ENCODE measurements at places on chromosomes 5 and 9.

- no peak for DNase-seq
Observed at GRCh38 chr5:107772418-107773310, 101.9 kb upstream of the EFNA5 start.

DNA sequence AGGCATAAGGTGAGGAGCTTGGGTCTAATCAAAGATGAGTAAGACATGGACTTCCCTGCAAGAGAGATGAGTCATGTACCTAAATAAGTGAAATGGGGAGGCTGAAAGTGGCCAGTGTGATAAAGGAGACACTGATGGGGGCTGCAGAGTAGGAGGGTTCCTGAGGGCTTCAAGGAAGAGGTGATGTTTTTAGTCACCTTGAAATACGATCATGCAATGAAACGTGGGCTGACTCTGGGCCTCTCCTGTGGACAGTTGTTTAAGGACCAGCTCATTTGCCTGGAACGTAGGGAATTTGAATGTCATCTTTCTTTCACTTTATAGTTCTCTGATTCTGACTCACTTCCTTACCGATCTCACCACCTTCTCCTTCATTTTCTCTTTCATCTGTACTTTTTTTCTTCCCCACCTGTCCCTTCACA lies 49.6 kb upstream of the CPLX2 start:
- DNase-seq: no peak

DNA sequence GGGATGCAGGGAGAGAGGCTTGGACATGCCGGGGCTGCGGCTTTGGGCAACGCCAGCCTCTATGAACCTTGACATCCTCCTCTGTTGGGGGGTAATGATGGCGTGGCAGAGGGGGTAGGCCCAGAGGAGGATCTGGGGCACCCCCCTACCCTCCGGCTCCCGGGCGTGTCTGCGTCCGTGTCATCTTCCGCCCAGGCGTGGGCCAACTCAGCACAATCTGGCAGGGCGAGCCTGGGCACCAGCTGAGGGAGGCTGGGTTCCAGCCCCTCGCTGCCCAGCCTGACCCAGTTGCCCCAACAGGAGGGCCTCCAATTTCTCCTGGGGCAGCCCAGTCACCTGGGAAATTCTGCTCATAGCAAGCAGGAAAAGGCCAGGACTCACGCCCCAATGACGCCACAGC lies 62.9 kb upstream of the IL17B start:
- no peak for DNase-seq

GRCh38 chr5:95285409-95285755 lies 488 bp upstream of the MCTP1 start:
- DNase-seq: no peak

- no peak for DNase-seq
Observed at GRCh38 chr5:37886242-37886905, 46.5 kb upstream of the GDNF start.

DNA sequence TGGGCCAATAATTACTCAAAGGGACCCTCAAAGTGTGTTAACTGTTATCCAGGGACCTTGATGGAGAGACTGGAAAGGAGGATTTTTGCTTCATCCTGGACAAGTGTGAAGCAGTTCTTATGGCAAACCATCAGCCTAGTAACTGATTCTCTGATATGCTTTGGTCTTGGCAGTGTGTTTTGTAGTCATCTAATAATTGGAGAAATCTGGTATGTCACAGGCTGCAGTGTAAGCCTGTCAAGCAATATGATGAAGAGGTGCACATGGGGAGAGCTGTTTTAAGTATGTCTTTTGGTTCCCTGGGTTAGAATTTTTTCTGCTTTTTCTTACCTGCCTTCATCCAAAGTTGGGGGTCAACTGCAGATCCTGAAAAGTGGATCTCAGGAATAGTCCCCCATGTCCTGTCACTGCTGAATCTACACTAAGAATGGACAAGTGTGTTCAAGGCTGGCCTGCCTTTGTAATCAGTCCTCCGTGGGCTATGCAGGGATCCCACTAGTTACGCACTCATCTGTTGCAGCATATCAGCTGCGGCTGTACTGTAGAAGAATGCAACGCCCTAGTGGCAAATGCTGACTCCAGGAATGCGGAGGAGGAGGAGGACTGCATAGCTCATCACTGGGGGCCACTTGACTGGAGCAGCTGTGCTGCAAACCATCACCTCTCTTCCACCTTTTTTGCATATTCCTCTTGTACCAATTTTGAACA lies 1.9 kb downstream of the SPTAN1 start:
- no peak for DNase-seq

- DNase-seq: no peak
Observed at GRCh38 chr9:130681769-130682420, 11.7 kb upstream of the EXOSC2 start.

DNA sequence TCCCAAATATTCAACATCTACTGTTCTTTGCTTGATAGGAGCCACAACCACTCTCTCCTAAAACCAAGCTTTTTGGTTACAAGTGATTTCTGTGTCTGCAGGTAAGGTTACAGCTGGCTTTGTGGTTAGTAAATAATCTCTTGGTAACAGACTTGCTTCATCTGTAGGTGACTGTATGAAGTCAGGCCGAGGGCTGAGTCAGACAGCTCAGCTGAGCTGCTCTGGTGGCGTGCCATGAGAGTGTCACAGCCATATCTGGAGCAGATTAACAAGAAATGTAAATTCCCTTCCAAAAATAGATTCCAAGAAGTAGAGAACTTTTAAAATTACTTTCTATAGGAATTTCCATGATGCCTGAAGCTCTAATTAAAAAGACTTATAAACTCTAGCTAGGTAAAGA lies 23.7 kb upstream of the TAS2R1 start:
- no peak for DNase-seq

DNA sequence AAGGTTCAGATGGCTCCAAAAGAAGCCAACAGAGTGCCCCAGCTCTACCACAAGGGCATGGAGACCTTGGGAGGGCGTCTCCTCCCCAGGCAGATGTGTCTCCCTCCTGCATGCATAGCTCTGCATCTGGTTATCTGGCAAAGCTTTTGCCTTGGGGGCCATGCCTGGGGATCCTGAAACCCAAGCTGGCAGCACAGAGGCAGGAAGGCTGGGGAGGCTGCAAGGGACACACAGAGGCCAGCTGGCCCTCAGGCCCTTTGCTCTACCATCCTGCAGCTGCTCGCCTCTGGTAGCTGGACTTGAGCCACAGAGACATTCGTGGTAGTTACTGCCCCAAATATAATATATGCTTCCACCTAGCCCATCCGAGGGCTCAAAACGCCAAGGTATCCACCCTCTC lies 3.9 kb downstream of the SEPTIN8 start:
- DNase-seq: no peak

- no peak for DNase-seq
Observed at GRCh38 chr9:113592876-113593575, 129.5 kb downstream of the RGS3 start.

DNA sequence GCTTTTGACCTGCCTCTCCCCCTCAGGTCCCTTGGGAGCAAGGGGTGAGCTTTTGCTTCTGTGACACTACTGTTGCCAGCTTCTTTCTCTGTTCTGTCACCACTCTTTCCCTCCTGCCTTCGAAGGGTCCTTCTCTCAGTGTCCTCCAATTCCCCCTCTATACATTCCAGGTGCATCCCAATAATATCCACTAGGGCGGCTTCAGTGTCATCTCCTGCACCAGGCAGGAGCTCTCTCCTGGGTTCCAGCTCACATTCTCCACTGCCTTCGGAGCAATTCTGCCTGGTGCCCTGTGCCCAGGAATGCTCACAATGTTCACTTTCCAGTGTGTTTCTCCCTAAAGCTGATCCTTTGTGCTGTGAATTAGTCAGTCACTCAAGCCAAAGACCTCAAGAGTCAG lies 83.9 kb upstream of the CXCL14 start:
- no peak for DNase-seq

GRCh38 chr5:151924564-151925301 lies at the start of gene GLRA1:
GLRA1 (minus strand) TSS chr5:151924851; CDS start chr5:151924549, 302 bp downstream.
- DNase-seq: no peak

- DNase-seq: no peak
Observed at GRCh38 chr5:155512329-155512728, 498.8 kb downstream of the KIF4B start.

Measured in C1 segment of cervical spinal cord (tissue), 14 donors.